ENCODE measurements at places on chromosomes 1 and 21. TPM values are rescaled to one million over a fixed set of nuclear protein-coding genes. Genes with fewer than 3 reads are reported as not detected.

DNA sequence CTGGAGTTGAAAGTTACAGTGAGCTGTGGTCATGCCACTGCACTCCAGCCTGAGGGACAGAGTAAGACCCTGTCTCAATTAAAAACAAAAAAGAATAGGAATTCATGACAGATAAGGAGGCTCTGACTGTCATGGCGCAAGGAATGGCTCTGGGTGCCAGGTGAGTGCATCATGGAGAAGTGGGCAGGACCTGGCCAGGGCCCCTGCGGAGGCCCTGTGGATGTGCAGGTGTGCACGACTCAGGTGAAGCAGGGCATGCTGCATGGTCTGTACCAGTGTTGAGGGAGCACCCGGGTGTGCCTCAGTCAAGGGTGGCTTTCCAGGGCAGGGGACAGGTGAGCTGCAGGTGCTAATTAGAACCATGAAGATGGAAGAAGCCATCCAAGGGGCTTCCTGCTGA, 14.0 kb downstream of the SLC1A7 start:
- H3K4me1 ChIP-seq = no peaks in the 10 kb centered on the region
- no peaks in the 10 kb centered on the region for H3K27me3 ChIP-seq
- DNase-seq = no peak
- no peak overlapping the region for H3K27ac ChIP-seq

GRCh38 chr1:165449131-165449530, 4.2 kb upstream of the RXRG start:
- H3K4me1 ChIP-seq = no peaks in the 10 kb centered on the region
- no peak for DNase-seq
- H3K27ac ChIP-seq = no peak overlapping the region
- H3K27me3 ChIP-seq = peaks cover 30% of the 10 kb centered on the region

- no peaks in the 10 kb centered on the region for H3K27me3 ChIP-seq
- no peaks in the 10 kb centered on the region for H3K36me3 ChIP-seq
- DNase-seq = no peak
- H3K4me3 ChIP-seq = peak overlapping the region; percentile 92
- H3K27ac ChIP-seq = peak overlapping the region; percentile 85
Observed at GRCh38 chr1:185155600-185156287, 1.0 kb downstream of the TRMT1L start.

DNA sequence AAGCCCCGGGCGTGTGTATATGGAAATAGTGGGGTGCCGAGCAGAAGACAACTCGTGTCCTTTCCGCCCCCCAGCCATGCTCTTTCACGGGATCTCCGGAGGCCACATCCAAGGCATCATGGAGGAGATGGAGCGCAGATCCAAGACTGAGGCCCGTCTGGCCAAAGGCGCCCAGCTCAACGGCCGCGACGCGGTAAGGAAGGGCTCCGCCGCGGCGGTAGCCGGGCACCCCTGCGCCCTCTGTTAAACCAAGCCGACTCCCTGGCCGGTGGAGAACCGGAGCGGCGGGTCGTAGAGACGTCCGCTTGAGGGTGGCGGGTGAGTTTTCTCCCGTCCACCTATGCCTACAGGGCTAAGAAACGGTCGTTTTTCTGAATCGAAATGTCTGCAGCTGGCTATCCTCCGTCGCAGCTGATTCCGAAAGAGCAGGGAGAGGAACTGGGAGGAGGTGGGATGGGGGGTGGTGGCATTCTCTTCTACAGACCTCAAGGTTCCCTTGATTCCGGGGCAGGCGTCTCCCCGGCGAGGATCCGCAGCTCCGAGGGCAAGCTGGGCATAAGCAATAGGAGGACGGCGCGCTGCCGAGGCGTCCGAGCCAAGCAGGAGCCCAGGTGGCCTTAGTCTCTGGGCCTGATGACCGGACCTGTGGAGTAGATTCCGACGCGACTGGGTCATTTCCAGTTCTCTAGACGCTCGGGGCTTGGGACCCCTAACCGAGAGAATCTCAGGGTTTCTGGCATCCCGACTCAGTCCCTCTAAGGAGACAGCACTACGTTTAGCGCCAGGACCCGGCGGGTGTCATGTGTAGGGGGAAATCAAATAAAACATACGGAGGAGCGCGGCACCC, 856 bp downstream of the LHX9 start:
- peak overlapping the region; percentile 14 for H3K4me3 ChIP-seq
- peaks cover 93% of the 10 kb centered on the region for H3K27me3 ChIP-seq
- H3K36me3 ChIP-seq = no peaks in the 10 kb centered on the region

Gene LMNA
- 715 TPM for total RNA-seq
